Activated T-helper 17 cell treated with anti-CD3 and anti-CD28 coated beads, Interleukin-2, amount 50 U/mL, for 72 hours (primary cell): ENCODE measurements at places on chromosomes 2 and 18. TPM values are rescaled to one million over a fixed set of nuclear protein-coding genes. Genes with fewer than 3 reads are reported as not detected.
A peak's percentile ranks its signal among the peaks of the same experiment; 100 is the strongest.

AMER3 gene
- not detected for total RNA-seq

GRCh38 chr2:101440127-101440738 is 34.7 kb downstream of the RFX8 start:
- ATAC-seq, result no peak

DNA sequence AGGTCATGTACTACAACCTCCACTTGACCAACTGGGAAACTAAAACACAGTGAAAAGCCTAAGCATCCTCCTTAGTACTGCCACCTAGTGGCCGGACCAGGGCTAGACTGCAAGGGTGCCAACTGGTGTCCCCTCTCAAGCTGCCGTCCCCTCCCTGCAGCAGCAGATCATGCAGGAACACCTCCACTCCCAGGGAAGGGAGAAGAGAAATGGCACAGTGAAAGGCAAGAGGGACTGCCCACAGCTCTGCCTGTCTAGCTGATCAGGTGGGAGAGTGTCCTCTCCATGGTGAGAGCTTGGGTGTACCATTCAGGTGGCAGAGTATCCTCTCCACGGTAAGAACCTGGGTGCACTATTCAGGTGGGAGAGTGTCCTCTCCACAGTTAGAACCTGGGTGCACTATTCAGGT is 78.1 kb downstream of the AAK1 start:
- ATAC-seq, result peak; percentile 78

HOXD3 gene
- not detected for total RNA-seq

DNA sequence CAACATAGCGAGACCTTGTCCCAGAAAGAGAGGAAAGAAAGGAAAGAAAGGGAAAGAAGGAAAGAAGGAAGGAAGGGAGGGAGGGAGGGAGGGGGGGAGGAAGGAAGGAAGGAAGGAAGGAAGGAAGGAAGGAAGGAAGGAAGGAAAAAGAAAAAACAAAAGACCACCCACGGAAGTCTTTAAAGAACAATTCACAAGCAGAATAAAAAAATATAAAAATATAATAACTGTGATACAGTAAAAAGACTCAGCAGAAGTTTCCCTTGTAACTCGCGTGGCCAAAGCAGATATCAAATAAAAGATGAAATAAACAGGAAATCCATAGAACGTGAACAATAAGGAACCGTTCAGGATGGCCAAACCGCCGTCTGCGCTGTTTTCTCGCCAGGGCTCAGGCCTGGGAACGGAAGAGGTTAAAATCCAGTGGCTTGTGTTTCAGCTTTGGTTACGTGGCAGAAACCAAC is 1.2 kb upstream of the SLC1A4 start:
- no peak for ATAC-seq

FAHD2A gene
- 19.2 TPM for total RNA-seq
